ENCODE measurements at places on chromosomes 13 and 19.

DNA sequence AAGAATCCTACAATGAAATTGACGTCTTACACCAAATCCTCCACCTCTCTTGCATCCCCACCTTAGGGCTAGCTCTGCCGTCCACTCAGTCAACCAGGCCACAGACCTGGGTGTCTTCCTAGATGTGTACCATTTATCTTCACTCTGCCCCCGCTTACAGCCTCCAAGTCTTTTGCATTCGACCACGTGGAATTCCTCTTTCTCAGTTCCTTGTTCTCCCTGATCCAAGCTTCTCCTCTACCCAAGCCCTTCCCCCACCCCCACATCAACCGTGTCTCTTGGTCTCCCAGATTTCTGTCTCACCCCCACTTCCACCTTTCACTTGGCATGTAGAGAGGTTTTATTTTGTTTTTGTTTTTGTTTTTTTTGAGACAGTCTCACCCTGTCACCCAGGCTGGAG lies 1.2 kb upstream of the DMWD start:
- DNase-seq: no peak

GRCh38 chr19:42131149-42132029 lies 857 bp downstream of the POU2F2 start:
- DNase-seq: no peak

DNA sequence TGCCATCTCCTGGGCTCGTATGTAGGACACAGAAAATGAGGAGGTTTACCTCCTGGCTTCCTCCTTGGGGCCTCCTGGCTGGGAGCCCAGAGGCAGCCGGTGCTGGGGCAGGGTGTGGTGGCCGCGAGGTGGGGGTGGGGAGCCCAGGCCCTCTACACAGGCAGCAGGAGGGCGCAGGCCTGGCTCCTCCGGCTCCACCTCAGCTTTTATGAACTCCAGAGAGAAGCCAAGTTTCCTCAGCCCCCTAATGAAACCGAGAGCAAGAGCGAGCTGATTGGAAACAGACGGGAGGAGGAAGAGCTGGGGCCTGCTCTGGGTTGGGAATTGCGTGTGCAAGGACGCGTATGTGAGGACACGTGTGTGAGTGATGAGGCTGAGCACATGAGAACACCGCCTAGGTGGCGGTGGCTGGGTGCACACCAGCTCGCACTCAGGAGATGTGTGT lies 23.1 kb downstream of the LYL1 start:
- no peak for DNase-seq

GRCh38 chr19:49983645-49984229 lies 22.8 kb upstream of the SIGLEC11 start:
- DNase-seq: peak; percentile 21

GRCh38 chr19:18932216-18932841 lies 8.7 kb downstream of the HOMER3 start:
- DNase-seq: peak; percentile 83

- DNase-seq: no peak
Measured at GRCh38 chr13:50643060-50643459, 200.4 kb downstream of the DLEU7 start.

- DNase-seq: no peak
Measured at GRCh38 chr19:53333066-53333462, 485 bp upstream of the ZNF845 start.

- DNase-seq: no peak
Measured at GRCh38 chr13:105816994-105817393, 718.5 kb downstream of the EFNB2 start.

- no peak for DNase-seq
Measured at GRCh38 chr13:23440821-23441618, 7.5 kb upstream of the SACS start.

DNA sequence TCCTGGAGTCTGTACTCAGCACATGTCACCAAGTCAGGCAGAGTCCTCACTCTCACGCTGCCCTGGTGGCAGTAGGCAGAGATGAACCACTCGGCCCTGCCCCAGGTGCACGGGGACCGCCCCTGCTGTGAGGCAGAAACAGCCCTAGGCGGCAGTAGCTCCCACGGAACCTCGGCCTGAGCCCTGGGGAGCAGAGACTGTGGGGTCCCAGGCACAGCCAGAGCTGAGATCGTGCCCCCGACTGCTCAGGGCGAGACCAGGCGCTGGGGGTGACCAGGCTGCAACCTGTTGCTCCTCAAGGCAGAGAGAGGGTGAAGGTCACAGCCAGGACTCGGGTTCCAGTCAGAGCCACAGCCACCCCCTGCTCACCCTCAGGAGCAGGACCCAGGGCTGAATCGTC lies 34.9 kb downstream of the AP1M1 start:
- DNase-seq: no peak

GRCh38 chr13:112642090-112642460 lies 47.8 kb upstream of the ATP11A start:
- DNase-seq: no peak

DNA sequence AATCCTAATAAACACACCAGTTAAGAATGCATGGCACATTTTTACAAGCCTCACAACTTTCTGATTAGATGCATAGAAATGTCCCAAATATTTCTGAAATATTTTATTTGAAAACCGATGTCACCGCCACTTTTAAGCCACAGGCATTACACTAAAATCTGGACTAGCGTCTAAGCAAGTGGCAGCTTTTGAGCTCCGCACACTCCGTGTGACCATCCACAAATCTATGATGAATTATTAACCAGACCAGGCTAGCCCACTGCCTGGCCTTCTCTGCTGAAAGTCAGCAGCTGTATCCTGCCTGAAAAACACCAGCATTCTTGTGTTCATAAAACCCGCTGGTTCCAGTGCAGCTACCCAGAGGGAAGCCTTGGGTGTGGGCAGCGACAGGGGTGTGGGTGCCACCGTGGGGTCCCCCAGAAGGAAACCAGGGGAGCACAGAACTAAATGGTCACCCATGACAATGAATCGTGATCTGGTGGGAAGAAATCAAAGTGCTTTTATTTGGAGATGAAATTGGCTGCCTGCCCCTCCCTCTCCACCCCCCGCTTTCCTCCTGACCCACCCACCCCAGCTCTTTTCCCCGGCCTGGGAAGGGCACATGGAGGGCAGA lies 13.8 kb downstream of the RASA3 start:
- no peak for DNase-seq

- no peak for DNase-seq
Measured at GRCh38 chr13:106210324-106210723, 325.1 kb downstream of the EFNB2 start.

All from bone marrow (tissue), 2 donors.